GM23338 (cell line): ENCODE measurements at places on chromosomes 13 and 19. TPM values are rescaled to one million over a fixed set of nuclear protein-coding genes. Genes with fewer than 3 reads are reported as not detected.

DNA sequence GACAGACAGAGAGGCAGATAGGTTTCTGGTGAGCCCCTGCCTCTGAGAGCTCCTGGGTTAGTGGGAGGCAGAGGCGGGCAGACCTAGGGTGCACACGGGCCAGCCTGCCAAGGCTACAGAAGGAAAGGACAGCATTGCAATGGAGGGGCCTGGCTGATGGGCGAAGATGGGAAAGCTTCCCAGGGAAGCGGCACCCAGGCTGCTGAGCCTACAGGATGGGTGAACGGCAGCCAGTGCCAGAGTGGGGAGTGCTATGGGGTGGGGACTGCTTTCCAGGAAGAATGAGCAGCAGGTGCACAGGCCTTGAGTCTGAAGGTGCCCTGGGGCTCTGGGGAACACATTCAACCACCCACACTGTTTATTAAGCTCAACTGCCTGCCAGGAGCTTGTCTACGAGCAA lies 702 bp upstream of the MAG start:
- H3K36me3 ChIP-seq: no peaks in the 10 kb centered on the region
- DNase-seq: no peak
- H3K27me3 ChIP-seq: no peaks in the 10 kb centered on the region
- H3K4me3 ChIP-seq: no peak overlapping the region

DAND5 gene
- 0.28 TPM in 1 of 2 replicates, not detected in the other for total RNA-seq

DNA sequence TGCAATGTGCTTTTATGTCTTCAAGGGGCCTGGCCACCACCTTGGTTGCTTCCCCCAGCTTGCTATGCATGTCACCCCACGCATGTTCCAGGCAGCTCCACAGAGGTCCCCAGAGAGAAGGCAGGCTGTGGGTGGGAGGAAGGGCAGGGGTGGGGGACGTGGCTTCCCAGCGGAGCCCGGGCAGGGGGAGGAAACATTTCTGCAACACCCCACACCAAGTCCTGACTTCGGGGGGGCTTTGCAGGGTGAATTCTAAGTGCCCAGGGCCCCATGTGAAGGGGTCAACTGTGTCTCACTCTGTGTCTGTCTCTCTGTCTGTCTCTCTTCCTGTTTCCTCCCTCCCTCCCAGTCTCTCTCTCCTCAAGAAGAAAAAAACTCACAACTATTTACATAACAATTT lies 39.6 kb downstream of the LTBP4 start:
- peaks cover 5% of the 10 kb centered on the region for H3K27me3 ChIP-seq
- peaks cover 7% of the 10 kb centered on the region for H3K4me1 ChIP-seq
- no peak for DNase-seq
- H3K36me3 ChIP-seq: no peaks in the 10 kb centered on the region
- no peak overlapping the region for H3K27ac ChIP-seq

IFT88 gene
- 7.7 and 8.2 TPM in 2 replicates for total RNA-seq

- H3K4me1 ChIP-seq: no peaks in the 10 kb centered on the region
- no peak for DNase-seq
- H3K27ac ChIP-seq: no peak overlapping the region
- H3K4me3 ChIP-seq: no peak overlapping the region
- H3K27me3 ChIP-seq: no peaks in the 10 kb centered on the region
- peaks cover 14% of the 10 kb centered on the region for H3K36me3 ChIP-seq
These were observed 27.0 kb downstream of the ZMYM5 start for GRCh38 chr13:19836472-19836871.

DNA sequence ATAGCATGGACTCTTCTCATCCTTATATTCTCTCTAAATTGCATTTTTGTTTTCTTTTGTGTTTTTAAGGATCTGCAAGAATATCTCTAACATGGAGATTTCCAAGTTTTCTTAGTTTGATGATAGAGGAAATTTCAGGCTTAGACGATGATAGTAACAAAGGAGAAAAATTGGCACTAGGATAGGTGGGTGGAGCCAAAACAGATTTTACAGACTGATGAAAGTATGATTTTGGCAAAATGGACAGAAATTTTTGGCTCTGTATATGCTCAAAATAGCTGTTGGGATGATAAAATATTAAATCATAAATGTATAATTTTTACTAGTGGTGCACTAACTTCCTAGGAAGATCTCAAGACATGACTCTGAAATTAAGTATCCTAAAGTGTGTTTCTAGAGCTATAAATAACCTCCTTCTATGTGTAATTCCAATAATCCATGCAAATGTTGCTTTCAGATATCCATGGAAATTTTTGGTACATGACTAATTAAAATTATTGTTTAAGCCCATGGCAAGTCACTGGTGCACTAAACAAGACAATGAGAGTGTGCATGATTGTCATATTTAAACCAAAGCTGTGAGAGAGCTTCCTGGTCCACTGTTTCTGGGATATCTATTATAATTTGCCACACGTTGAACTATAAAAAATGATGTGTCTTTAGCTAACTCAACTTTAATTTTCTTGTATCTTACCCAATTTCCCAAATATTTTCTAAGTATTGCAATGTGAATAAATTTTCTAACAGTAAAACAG lies 55.8 kb upstream of the NBEA start:
- peaks cover 10% of the 10 kb centered on the region; the same call in 1 of the 2 replicates for H3K4me1 ChIP-seq
- DNase-seq: no peak
- no peak overlapping the region for H3K4me3 ChIP-seq
- H3K36me3 ChIP-seq: no peaks in the 10 kb centered on the region
- H3K27ac ChIP-seq: no peak overlapping the region
- no peaks in the 10 kb centered on the region for H3K27me3 ChIP-seq
